ENCODE measurements at places on chromosomes 5 and 9.

DNA sequence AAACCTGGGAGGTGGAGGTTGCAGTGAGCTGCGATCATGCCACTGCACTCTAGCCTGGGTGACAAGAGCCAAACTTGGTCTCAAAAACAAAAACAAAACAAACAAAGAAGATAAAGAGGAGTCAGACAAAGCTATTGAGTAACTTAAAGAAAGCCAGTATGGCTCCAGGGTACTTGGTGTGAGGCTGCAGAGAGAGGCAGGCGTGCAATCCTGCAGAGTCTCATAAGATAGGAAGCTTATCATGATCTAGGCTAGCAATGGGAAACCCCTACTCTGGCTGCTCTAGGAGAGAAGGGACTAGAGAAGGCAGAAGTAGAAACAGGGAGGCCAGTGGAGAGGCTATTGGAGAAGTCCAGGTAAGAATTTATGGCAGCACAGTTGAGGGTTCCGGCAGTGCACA is 42.0 kb downstream of the ARRDC3 start:
- DNase-seq = no peak

DNA sequence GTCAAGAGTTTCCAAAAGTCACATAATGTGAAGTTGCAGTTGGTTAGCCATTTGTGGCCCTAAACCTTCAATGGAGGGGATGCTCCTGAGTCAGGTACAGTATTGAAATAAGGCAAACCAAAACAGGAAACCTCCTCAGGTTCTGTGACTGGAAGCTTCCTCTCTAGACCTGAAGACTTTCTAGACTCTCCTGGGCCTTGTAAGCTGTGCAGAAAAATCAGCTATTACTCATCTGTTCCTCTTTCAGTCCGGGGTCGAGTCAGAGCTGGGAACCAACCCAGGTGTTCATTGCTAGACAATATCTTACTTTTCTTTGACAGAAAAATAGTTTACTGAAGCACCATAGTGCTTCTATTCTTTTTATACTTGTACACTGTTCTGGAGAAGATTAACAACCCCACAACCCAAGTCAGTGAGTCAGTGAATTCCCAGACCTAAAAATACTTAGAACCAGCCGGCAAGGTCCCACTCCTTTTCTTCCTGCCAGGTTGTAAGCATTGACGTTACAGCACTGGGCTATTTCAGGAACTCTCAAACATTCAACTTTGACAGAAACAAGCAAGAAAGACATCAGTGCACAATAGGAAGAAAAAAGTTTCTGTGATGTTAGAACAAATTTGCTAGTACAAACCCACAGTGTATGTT is 47.3 kb downstream of the FSTL4 start:
- no peak for DNase-seq

- no peak for DNase-seq
Observed at GRCh38 chr9:134957945-134958227, 40.2 kb upstream of the FCN1 start.

DNA sequence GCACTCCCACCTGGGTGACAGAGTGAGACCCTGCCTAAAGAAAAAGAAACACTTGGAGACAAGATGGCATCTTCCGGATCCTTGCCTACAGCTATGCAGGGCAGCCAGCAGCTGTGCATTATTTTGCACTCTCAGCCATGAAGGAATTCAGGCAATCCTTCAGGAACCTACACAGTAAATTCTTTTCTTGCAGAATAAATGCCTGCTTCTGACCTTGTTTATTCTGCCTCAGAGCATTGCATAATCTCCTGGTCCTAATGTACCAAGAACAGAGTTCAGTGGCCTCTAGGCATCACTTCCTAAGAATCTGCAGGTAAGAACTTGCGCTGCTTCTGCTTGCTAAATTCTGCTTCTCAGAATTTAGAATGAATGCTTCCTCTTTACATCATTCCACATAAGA is 16.8 kb downstream of the GLDC start:
- DNase-seq = no peak

DNA sequence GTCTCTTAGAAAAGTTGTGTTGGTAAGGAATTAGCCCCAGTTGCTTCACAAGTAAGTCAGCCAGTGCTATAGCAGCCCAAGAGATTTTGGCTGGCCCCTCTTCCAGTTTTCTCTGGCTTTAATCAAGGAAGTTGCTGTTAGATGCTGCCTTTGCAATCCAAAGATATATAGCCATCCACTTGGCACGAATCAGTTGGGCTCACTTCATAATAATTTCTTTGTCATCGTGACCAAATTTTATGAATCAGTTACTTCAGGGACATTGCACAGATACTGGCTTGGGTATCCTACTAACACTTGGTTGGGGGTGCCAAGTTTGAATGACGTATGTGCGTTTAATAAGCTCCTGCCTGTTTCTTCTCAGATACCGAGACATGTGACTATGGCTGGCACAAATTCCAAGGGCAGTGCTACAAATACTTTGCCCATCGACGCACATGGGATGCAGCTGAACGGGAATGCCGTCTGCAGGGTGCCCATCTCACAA is 81.5 kb downstream of the VCAN start:
- DNase-seq = no peak
